ENCODE measurements at places on chromosomes 7 and 10.
A peak's percentile ranks its signal among the peaks of the same experiment; 100 is the strongest.

DNA sequence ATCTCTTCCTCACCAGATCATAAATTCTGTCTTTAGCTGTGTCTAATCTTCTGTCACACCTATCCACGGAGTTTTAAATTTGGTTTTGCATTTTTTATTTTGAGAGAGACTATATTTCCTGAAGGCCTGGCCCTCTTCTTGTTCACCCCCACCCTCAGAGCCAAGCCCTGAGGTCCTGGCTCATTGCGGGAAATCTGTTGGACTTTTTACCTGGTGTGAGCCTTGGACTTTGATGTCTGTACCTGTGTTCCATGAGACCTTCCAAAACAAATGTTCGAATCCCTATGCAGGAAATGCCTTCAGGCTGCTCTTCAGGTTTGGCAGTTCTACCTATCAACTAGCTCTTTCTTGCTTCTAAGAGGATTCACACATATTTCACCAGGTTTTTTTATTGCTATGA, 175.2 kb upstream of the GRB10 start:
- peak overlapping the region; percentile 27 for H3K27ac ChIP-seq
- no peaks in the 10 kb centered on the region for H3K27me3 ChIP-seq
- no peak overlapping the region for H3K4me3 ChIP-seq
- peak; percentile 18 for DNase-seq

- H3K4me3 ChIP-seq: peak overlapping the region; percentile 18
- H3K4me1 ChIP-seq: peaks cover 7% of the 10 kb centered on the region
- H3K36me3 ChIP-seq: no peaks in the 10 kb centered on the region
- no peaks in the 10 kb centered on the region for H3K27me3 ChIP-seq
- no peak overlapping the region for H3K27ac ChIP-seq
These were observed 200.4 kb upstream of the NFE2L3 start for GRCh38 chr7:25951414-25952260.

GRCh38 chr10:24790599-24790998, 66.9 kb upstream of the ARHGAP21 start:
- no peaks in the 10 kb centered on the region for H3K27me3 ChIP-seq
- no peaks in the 10 kb centered on the region for H3K4me1 ChIP-seq
- no peak overlapping the region for H3K4me3 ChIP-seq
- no peak overlapping the region for H3K27ac ChIP-seq
- H3K36me3 ChIP-seq: no peaks in the 10 kb centered on the region

GRCh38 chr7:125391921-125392320, 462.3 kb upstream of the POT1 start:
- H3K36me3 ChIP-seq: no peaks in the 10 kb centered on the region
- no peak overlapping the region for H3K27ac ChIP-seq
- H3K27me3 ChIP-seq: no peaks in the 10 kb centered on the region
- DNase-seq: no peak

- H3K4me1 ChIP-seq: no peaks in the 10 kb centered on the region
- H3K27me3 ChIP-seq: no peaks in the 10 kb centered on the region
- no peak overlapping the region for H3K27ac ChIP-seq
- DNase-seq: no peak
- H3K4me3 ChIP-seq: no peak overlapping the region
- no peaks in the 10 kb centered on the region for H3K36me3 ChIP-seq
These were observed 44.1 kb downstream of the FBXW4 start for GRCh38 chr10:101650863-101651262.

DNA sequence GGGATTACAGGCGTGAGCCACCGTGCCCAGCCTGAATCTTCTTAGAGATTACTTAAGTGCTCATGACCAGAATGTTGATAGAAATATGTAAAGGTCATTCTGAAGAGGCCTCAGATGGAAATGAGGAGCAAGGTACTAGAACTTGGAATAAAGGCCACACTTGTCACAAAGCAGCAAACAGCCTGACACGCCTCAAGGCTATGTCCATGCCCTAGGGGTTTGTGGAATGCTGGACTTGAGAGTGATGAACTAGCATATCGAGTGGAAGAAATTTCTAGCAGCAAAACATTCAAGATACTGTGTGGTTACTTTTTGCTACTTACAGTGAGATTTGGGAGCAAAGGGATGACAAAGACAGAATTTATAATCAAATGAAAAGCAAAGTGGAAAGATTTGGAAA, 39.0 kb downstream of the ZNF438 start:
- H3K27me3 ChIP-seq: no peaks in the 10 kb centered on the region
- no peak for DNase-seq
- no peak overlapping the region for H3K4me3 ChIP-seq
- no peaks in the 10 kb centered on the region for H3K4me1 ChIP-seq
- H3K27ac ChIP-seq: no peak overlapping the region
- H3K36me3 ChIP-seq: no peaks in the 10 kb centered on the region

DNA sequence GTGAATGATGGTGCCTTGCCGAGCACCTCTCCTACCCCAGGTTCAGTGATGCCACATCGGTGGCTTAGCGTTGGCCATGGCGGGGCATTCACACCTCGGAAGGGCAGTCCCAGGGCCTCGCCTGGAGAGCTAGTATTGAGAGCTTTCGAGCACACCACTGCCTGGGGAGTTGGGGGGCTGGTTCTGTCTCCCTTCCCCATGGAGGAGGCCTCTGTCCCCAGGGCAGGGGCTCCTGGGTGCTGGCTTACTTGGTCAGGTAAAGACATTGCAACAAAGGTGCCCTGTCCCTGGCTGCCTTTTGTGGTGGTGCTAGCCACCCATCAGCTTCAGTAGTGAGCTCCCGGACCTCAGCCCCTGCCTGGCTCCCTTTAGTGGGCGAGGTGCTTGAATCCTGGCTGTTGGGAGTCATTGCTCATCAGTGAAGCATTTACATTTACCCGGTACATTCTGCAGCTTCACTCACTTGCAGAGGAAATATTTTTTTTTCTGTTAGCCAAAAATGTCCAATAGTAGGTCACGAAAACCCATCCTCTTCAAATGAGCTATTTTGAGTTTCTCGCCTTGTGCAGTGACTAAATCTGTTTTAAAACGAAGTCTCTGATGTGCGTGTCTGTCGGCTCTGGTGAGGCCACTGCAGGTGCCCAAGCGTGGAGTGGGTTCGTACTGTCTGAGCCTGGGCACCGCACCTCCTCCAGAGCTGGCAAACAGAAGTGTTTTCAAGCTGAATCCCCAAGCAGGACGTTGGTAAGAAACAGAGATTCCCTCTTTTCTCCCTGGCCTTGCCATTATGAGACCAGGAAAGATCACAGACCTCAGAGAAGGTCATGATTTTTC, 95.5 kb downstream of the INPP5A start:
- no peak overlapping the region for H3K4me3 ChIP-seq
- H3K27me3 ChIP-seq: no peaks in the 10 kb centered on the region
- no peak overlapping the region for H3K27ac ChIP-seq
- DNase-seq: no peak
- no peaks in the 10 kb centered on the region for H3K4me1 ChIP-seq
- no peaks in the 10 kb centered on the region for H3K36me3 ChIP-seq

DNA sequence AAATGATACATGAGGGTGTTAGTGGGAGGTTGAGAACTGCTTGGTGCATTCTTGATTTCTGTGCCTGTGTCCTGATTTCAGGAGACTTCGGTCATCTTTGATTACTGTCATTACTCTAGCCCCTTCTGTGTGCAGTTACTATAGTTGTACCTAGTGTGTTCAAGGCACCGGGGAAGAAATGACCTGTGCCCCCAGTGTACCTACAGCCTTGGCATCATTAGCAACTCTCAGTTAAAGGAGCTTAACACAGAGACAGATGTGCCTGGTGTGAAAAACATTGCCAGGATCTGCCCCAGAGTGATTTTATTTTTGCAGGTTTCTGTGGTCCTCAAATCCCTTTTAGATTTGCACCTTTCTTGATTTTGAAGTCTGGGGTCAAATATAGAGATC, 62.2 kb downstream of the ARID5B start:
- H3K4me1 ChIP-seq: no peaks in the 10 kb centered on the region
- no peaks in the 10 kb centered on the region for H3K36me3 ChIP-seq
- DNase-seq: no peak

DNA sequence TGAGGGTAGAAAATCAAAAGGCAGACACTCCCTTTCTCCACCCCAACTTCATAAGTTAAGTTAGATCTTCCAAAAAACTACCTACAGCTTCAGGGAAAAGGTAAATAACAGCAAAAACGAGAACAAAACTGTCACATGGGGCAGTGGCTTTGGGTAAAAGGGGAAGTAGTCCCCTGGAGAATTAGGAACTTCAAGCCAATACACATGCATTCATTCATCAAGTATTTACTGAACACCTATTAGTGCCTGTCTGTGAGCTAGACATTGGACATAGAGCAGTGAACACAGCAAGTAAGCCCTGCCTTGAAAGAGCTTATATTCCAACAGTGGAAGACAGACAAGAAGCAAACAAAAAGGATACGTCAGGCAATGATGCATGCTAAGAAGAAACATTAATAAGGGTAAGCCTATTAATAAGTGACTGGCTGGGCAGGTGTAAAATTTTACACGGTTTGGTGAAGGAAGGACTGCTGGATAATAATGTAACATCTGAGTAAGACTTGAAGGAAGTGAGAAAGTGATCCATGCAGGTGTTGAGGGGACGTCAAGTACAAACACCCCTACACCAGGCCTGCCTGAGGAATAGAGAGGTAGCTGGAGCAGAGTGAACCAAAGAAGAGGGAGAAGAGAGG, 69.6 kb upstream of the RAPGEF5 start:
- H3K36me3 ChIP-seq: no peaks in the 10 kb centered on the region
- no peak for DNase-seq
- no peaks in the 10 kb centered on the region for H3K27me3 ChIP-seq
- H3K4me1 ChIP-seq: no peaks in the 10 kb centered on the region
- no peak overlapping the region for H3K4me3 ChIP-seq

DNA sequence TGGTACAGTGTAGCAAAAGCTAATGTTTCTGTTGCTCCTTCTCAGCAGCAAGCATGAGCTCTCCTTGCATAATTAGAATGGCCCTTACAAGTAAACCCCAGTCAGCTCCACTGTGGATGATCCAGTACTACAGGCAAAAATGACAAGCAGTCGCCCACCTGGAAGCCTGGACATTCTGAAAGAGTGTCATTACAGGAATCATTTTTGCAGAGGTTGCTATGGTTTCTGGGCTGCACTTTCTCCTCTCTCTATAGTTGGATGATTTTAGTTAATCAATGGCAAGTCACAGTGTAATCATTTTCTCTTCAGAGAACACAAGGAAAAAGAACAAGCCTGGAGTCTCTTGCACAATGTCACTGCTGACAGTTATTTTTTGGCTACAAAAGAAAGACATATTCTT, 102.9 kb upstream of the MYO3A start:
- DNase-seq: no peak
- no peak overlapping the region for H3K27ac ChIP-seq
- H3K36me3 ChIP-seq: no peaks in the 10 kb centered on the region

DNA sequence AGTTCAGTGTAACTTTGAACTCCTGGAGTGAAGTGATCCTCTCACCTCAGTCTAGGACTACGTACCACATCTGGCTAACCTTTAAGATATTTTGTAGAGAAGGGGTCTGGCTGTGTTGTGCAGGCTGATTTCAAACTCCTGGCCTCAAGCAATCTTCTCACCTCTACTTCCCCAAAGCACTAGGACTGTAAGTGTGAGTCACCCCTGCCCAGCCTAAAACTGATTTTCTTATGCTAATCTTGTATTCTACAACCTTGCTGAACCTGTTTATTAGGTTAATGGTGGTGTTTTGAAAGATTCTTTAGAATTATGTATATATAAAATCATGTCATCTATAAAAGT, 58.0 kb downstream of the LCOR start:
- DNase-seq: peak; percentile 36
- H3K4me1 ChIP-seq: no peaks in the 10 kb centered on the region
- no peak overlapping the region for H3K27ac ChIP-seq
- H3K4me3 ChIP-seq: no peak overlapping the region

- no peaks in the 10 kb centered on the region for H3K4me1 ChIP-seq
- no peaks in the 10 kb centered on the region for H3K27me3 ChIP-seq
- DNase-seq: no peak
- H3K36me3 ChIP-seq: no peaks in the 10 kb centered on the region
- H3K4me3 ChIP-seq: no peak overlapping the region
- no peak overlapping the region for H3K27ac ChIP-seq
These were observed 40.0 kb downstream of the MYL10 start for GRCh38 chr7:101589052-101589451.

- no peaks in the 10 kb centered on the region for H3K27me3 ChIP-seq
- peak; percentile 38 for DNase-seq
- H3K4me1 ChIP-seq: no peaks in the 10 kb centered on the region
- no peaks in the 10 kb centered on the region for H3K36me3 ChIP-seq
- H3K4me3 ChIP-seq: no peak overlapping the region
- H3K27ac ChIP-seq: no peak overlapping the region
These were observed 20.8 kb upstream of the RET start for GRCh38 chr10:43055991-43056567.

DNA sequence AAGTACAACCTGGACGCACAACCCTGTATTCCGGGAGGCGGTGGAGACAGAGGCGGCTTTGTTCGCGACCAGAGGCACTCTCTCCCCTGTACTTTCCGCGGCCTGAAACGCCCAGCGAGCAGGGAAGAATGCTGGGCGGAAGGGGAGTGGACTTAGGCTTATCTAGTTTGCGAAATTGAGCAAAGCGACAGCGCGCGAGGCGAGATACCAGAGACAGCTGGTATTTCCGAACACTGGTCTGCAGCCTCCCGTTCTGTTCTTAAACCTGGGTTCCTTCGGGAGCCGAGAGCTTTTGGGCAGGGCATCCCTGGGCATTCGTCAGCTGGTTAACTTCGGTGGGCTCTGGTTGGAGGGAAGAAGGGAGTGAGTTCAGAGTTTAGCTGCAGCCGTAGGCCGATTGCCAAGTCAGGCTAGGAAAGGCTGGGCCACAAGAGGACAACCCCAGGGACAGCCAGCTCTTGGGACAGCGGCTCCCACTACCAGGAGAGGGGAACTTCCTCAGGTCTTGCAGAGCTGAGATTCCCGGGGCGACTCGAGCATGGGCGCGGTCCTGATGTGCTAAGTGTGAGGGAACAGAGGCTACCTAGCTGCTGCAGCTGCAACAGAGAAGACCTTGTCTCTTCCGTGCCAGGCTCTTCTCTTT, 3.9 kb downstream of the HMX3 start:
- no peaks in the 10 kb centered on the region for H3K4me1 ChIP-seq
- H3K27ac ChIP-seq: no peak overlapping the region
- no peak overlapping the region for H3K4me3 ChIP-seq
- no peaks in the 10 kb centered on the region for H3K36me3 ChIP-seq
- DNase-seq: peak; percentile 89

DNA sequence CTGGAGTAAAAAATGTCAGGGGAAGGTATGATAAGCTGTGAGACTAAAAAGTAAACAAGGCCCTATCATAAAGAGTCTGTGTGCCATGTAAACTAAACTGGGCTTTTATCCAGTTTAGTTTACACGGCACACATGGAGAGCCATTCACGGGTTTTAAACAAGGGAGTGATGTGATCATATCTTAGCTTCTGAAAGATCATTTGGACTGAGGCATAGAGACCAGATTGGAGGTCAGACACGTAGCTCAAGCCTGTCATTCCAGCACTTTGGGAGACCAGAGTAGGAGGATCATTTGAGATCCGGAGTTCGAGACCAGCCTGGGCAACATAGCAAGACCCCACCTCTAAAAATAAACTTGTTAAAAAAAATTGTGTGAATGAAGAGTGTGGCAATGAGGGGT, 50.1 kb downstream of the SKIDA1 start:
- no peak overlapping the region for H3K4me3 ChIP-seq
- no peaks in the 10 kb centered on the region for H3K36me3 ChIP-seq
- no peak for DNase-seq
- peaks cover 2% of the 10 kb centered on the region for H3K4me1 ChIP-seq

All from mesendoderm (in vitro differentiated cells).